ENCODE measurements at places on chromosomes 1 and 21.
A peak's percentile ranks its signal among the peaks of the same experiment; 100 is the strongest.

- DNase-seq = no peak
Measured at GRCh38 chr1:211621447-211622198, 42.7 kb upstream of the SLC30A1 start.

GRCh38 chr1:109365642-109366204 is 32.0 kb downstream of the SORT1 start:
- no peak for DNase-seq

- no peak for DNase-seq
Measured at GRCh38 chr1:69686367-69686984, 118.8 kb downstream of the LRRC7 start.

GRCh38 chr1:200139661-200140250 is 112.2 kb downstream of the NR5A2 start:
- peak; percentile 15 for DNase-seq

GRCh38 chr1:52681136-52681535 is 17.0 kb downstream of the COA7 start:
- no peak for DNase-seq

DNA sequence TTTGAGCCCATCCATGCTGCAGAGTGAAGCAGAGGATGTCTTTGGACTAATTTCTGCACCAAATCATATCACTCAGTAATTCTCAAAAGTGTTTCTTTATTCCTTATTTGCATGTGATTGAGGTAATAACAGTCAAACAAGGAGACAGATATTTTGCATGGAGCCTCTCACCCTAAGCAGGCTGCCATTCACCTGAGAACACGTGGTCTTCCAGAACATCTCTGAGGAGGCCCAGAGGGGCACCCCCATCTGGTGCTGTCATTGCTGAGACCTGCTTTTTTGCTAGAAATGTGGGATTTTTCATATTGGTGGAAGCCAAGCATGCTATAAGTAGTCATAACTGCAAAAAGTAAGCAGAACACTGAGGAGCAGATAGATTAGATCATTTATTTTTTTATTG is 7.7 kb downstream of the SLC37A1 start:
- DNase-seq = no peak

- no peak for DNase-seq
Measured at GRCh38 chr1:154714638-154715037, 106.7 kb upstream of the ADAR start.

DNA sequence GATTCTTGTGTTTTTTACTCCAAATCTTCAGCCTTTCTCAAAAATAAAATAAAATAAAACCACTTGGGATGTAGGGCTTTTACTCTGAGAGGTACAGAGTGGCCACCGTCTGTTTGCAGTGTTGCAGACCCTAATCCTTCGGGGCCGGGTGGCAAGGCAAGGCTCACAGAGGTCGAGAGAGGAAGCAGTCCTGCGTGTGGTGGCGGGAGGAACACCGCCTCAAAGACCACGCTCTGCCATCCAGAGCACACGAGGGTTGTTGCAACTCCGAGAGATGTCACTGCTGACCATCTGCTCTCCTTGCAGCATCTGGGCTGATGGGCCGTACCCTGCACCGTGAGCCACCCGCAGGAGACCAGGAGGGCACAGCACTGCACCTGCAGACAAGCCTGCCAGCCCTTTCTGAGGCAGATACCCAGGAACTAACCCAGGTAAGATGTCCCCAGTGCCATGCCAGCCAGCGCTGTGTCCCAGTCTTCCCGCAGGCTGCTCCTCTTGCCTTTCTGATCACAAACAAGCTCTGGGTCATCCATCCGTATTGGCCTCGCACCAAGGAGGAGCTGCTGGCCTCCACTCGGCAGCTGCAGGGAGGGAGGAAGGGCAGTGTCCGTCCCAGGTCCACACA is 31.5 kb downstream of the SNAP47 start:
- DNase-seq = no peak

- peak; percentile 32 for DNase-seq
Measured at GRCh38 chr1:109877317-109877771, 33.3 kb upstream of the CSF1 start.

GRCh38 chr1:86798608-86799291 is 94.4 kb downstream of the SH3GLB1 start:
- no peak for DNase-seq

DNA sequence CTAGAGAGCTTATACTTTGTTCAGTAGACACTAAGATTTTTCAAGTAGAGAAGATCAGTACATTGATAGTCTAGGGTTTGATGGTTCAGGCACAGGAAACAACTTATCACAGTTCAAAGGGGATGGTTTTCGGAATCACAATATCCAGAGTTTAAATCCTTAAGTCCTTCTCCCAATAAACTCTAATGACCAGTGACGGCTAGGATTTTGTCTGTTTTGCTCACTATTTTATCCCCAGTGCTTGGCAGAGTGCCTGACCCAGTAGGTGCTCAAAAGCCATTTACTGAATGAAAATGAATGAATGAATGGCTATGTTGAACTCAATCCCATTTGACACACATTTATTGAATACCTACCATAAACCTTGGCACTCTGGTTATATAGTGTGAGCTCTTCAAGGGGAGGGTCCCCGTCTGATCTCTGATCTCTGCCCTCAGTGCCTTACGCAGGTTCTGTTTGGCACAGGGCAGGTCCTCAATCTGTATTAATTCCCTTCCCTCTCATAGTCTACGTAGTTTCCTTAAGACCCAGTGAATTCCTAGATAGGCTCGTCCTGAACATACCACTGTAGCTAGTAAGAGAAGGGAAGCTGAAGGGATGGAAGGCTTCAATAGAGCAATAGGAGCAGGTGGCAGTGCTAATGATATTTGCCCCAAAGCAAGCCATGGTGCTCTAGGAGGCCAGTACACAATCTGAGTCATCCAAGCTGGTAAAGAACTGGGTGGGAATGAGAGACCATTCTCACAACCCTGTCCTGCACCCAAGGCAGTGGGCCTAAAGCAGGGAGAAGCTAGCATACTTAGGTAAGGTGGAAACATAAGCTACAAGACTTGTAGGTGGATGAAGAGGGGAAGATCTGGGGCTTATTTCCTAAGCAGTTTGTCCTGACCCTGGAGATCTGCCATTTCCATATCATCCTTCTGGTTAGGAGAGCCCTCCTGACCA is 53.4 kb downstream of the DMAP1 start:
- DNase-seq = no peak

DNA sequence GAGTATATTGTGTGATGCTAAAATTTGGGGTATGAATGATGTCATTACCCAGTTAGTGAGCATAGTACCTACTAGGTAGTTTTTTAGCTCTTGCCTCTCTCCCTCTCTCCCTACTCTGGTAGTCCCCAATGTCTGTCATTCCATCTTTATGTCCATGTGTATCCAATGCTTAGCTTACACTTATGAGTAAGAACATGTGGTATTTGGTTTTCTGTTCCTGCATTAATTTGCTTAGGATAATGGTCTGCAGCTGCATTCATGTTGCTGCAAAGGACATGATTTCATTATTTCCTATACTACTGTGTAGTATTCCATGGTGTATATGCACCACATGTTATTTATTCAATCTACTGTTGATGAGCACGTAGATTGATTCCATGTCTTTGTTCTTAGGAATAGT is 54.4 kb upstream of the NEGR1 start:
- no peak for DNase-seq

DNA sequence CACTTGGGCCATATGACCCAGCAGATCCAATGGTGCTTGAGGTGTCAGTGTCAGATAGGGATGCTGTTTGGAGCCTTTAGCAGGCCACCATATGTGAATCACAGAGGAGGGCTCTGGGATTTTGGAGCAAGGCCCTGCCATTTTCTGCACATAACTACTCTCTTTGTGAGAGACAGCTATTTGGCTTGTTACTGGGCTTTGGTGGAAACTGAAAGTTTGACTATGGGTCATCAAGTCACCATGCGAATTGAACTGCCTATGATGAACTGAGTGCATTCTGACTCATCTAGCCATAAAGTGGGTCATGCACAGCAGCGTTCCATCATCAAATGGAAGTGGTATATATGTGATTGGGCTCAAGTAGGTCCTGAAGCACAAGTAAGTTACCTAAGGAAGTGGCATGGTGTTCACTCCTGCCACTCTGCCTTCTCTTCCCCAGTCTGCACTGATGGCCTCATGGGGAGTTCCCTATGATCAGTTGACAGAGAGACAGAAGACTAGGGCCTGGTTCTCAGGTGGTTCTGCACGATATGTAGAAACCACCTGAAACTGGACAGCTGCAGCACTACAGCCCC is 447.3 kb downstream of the AGBL4 start:
- no peak for DNase-seq

DNA sequence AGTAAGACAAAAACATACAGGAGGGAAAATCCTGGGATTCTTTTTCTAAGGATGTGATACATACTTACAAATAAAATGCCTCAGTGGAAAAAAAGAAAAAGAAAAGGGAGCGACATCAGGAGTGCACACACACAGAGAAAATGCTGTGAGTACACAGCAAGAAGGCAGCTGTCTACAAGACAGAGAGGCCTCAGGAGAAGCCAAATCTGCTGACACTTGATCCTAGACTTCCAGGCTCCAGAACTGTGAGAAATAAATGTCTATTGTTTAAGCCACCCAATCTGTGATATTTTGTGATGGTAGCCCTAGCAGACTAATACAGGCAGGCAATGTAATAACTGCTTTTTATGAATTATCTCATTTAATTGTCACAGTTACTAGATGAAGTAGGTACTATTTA is 17.0 kb upstream of the TRIM45 start:
- DNase-seq = no peak

DNA sequence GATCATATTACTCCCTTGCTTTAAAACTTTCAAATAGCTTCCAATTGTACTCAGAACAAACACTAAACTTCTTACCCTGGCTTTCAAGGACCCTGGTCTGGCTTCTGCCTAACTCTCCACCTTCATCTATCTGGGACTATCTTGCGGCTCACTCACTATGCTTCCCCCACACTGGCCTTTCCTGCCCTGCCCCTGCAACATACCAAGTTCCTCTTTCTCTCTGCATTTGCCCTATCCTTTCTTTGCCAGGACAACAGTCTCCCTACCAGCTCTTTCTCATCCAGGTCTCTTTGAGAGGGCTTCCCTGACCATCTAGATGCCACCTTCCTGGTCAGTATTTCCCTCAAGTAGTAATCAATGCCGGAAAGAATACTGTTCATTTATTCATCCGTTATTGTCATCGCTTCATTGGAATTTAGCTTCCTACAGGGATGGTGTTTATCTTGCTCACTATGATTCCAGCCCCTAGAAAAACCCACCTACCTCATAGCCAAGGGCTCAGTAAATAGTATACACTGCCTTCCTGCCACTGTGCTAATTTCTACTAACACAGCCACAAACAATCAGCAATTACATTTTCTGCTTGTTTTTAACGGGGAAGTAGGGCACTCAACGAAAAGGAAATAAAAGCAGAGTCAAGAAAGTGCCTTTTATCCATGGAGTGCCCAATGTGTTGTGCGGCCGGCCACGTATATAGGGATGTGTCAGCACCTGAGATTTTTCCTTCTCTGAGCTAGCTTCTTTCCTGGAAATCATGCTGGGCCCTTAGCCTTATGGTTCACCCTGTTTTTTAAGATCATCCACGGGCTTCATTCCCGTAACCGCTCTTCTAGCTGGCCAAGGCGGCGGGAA is 521 bp upstream of the CDC7 start:
- no peak for DNase-seq

DNA sequence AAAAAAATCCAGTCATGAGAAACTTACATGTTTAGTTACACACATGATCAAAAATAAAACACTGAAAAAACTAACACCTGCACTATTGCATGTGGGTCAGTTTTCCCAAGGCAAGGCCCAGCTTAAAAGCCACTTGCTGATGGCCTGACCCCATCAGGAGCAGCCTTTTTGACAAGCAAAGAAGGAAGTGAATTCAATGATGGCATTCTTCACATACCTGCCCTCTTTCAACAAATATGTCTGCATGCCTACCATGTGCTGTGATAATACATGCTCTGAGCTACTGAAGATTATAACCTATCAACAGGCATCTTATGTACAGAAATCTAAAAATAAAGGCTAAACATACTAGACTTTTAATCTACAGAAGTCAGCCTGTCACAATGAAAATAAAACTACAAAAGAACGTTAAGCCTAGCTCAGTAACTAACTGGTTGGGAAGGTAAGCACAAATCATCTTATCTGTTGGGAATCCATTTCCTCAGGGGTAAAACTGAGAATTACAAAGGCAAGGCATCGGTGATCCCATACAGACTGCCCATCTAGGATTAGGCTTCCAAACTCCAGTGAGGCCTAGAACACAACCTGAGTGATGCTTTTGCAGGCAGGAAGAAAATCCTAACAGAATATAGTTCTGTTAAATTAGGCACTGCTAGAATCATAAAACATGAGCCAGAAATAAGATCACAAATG is 14.5 kb downstream of the SORT1 start:
- no peak for DNase-seq

DNA sequence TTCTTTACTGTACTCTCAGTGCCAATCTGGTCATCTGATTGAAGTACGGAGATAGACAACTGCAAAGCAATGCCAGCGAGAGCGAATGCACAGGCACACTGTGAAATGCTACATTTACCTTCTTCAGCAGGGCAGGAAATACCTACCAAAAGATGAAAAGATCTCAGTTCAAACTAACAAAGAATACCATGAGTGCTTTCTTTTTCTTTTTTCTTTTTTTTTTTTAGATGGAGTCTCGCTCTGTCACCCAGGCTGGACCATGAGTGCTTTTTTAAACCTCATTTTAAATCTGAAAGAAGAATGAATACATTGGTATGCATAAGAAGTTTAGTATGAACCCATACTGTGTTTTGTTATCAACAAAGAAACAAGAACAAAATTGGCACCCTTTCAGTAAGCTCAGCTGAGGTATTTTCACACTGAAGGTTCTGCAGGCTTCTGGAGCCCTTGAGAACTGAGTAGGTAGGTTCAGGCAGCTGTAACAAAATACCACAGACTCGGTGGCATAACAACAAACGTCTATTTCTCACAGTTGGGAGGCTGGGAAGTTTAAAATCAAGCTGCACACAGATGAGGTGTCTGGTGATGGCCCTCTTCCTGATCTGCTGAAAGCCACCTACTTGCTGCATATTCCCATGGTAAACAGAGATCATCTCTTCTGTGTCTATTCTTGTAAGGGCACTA is 1.7 kb upstream of the CHI3L2 start:
- no peak for DNase-seq

- no peak for DNase-seq
Measured at GRCh38 chr1:236394879-236395229, 768 bp downstream of the EDARADD start.

DNA sequence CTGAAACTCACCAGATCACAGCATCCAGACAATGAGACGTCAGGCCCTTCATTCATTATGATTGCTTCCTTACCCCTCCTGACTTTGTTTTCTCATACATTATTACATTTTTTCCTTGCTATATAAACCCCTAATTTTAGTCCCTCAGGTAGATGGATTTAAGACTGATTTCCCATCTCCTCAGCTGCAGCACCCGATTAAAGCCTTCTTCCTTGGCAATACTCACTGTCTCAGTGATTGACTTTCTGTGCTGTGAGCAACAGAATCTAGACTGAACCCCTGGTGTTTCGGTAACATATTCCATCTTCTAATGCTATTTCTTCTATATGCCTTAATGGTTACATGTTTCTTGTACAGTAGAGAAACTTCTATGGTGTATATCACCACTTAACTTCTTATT is 30.0 kb upstream of the RGL1 start:
- no peak for DNase-seq

Data from pulmonary artery endothelial cell (primary cell).